Activated CD8-positive, alpha-beta memory T cell treated with anti-CD3 and anti-CD28 coated beads for 48 hours (primary cell): ENCODE measurements at places on chromosomes 6 and 20.
A peak's percentile ranks its signal among the peaks of the same experiment; 100 is the strongest.

DNA sequence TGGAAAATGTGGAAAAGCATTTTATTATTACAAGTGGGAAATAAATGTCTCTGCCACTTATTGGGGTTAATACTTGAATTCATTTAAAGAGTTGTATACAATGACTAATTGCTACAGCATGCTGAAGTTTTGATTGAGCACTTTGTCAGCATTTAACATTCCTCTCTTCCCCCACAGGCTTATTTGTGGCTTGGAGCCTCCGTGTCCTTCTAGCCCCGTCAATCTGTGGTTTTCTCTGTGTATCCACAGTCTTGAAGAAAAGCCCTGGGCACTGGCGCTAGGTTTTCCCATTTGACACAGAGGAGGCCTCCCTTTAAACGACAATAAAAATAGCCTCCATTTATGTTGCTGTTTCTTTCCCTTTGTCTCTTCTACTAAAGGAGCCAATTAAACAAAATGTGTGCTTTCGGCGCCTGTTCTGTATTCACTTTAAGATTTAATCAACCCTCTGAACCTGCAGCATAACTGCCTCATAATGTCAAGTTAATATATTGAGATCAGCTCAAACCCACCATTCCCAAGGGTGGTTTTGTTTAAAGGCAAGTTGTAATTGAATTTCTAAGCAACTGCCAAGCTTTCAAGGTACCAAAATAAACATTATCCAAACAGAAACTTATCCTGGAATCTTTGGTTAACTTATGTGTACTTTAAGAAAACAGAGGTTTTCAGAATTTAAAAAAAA is 326.6 kb upstream of the RNF24 start:
- DNase-seq = no peak

- no peak for DNase-seq
Measured at GRCh38 chr6:145178391-145178790, 556.9 kb downstream of the EPM2A start.

- no peak for DNase-seq
Measured at GRCh38 chr6:99349171-99350141, at the start of gene FAXC. Gene FAXC, minus strand, starts transcription at chr6:99349674. Its CDS starts 302 bp downstream, at chr6:99349372.

DNA sequence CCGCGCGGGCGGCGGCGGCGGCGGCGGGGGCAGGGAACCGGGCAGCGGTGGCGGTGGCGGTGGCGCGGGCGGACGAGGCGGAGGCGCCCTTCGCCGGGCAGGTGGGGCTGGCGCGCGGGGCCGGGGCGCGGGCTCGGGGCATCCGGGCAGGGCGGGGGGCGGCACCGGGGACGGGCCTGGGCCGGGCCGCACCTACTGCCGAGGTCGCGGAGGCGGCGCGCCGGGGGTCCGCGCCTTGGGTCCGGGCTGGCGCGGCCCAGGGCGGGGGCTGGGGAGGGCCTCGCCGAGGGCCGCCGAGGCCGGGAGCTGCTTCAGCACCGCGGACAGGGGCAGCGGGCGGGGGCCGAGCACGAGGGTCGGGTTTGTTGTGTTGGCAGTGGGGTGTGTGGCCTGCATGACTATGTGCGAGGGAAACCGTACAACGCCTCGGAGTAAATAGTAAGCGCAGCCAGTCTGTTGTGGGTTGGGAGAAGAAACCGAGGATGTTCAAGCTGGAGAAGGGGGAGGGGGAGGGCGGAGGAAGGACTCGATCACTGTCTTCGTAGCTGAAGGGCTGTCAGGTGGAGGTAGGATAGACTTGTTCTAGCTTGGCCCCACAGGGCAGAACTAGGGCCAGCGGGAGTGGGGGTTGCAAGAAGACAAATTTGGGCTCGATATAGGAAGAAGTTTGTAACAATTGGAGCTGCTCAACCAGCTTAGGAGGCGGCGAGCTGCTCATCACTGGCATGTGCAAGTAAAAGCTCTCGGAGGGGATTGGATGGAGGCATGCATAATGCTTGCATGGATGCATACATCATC is 593 bp downstream of the MMP24 start:
- DNase-seq = peak; percentile 18

- DNase-seq = no peak
Measured at GRCh38 chr20:38604873-38605303, 3.3 kb downstream of the ARHGAP40 start.

- DNase-seq = no peak
Measured at GRCh38 chr6:31579546-31580437, 2.4 kb downstream of the LTB start.

- DNase-seq = no peak
Measured at GRCh38 chr20:35732644-35732982, 9.4 kb downstream of the RBM39 start.

- DNase-seq = no peak
Measured at GRCh38 chr20:52340036-52340634, 148.6 kb upstream of the ZFP64 start.

DNA sequence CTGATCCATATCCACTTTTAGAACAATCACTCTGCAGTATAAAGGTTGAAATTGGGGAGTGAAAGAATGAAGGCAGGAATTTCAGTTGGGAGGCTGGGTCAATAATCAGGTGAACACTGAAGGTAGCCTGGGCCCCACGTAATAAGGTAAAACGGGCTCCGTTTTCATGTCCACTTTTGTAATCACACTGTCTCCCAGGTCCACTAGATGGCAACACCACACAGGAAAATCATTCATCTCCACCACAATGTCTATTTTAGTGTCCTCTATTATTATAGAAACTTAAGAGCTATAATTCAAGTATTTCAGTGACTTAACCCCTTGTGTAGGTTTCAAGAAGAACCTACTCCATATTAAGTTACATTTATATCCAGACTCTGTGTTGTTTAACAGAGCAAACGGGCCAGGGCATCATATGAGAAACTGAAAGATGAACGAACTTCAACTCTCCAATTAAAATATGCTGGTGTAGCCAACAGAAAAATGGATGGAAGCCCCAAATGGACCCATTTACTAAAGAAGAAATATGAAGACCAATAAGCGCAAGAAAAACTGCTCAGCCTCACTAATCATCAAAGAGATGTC is 45.9 kb upstream of the MC3R start:
- no peak for DNase-seq

DNA sequence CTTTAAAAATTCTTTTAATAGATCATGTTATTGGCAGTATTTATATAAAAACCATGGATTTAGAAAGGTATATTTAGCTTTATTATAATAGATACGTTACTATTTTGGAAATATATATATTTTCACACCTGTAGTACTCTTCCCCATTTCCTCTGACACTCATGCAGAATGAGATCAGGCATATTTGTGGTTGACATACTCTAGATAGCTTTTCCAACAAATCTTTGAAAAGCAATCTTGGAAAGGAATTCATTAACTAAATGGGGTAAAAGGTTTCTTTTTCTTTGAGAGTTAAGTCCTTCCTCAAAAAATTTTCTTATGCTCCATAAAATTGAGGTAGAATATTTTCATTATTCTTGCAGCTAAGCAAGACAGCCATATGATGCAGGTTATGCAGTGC is 14.5 kb downstream of the ASF1A start:
- no peak for DNase-seq

GRCh38 chr20:4605166-4605565 is 116.5 kb upstream of the PRND start:
- DNase-seq = no peak

GRCh38 chr6:118168421-118168820 is 261.4 kb downstream of the SLC35F1 start:
- DNase-seq = no peak

DNA sequence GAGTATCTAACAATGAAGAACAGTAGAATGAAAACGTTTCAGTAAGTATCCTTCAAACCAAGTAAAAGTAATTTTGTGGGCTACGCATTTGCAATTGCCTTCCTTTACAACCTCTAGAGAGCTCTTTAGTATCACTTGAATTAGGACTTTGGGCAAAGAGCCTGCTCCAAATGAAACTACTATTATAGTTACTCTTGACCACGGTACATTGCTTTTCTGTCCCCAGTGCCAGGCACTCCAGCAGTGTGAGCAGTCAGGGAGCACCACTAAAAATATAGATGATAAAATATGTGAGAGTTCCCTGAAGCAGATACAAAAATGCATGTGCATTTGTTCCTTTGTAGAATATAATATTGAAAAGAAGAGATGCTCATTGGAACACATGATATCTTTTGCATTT is 450.1 kb upstream of the MANEA start:
- no peak for DNase-seq

- no peak for DNase-seq
Measured at GRCh38 chr6:16836144-16836981, 75.1 kb upstream of the ATXN1 start.

- DNase-seq = no peak
Measured at GRCh38 chr6:6494677-6495076, 93.8 kb upstream of the LY86 start.

GRCh38 chr6:28600245-28600644 is 74.6 kb downstream of the GPX5 start:
- no peak for DNase-seq

DNA sequence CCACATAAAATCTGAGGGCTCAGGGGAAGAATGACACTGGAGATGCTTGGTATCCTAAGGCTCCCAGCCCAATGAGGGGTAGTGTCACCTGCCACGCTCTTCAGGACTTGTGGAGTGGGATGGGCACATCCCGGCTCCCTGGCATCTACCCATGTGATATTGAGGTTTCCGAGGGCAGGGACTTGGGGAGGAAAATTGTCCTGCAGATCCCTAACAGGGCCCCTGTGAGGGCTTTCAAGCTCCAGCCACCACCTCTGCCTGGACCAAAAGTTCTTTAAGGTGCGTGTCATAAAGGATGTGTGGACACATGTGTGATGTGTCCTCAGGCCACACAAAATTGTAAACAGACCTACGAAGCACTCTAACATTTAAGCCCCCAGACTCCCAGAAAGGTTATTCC is 2.5 kb downstream of the SCML4 start:
- no peak for DNase-seq

- no peak for DNase-seq
Measured at GRCh38 chr6:153001767-153002612, 519 bp downstream of the MTRF1L start.

- DNase-seq = no peak
Measured at GRCh38 chr6:113625850-113626249, 231.3 kb upstream of the MARCKS start.

- DNase-seq = no peak
Measured at GRCh38 chr6:159590835-159591234, 102.2 kb downstream of the SOD2 start.

DNA sequence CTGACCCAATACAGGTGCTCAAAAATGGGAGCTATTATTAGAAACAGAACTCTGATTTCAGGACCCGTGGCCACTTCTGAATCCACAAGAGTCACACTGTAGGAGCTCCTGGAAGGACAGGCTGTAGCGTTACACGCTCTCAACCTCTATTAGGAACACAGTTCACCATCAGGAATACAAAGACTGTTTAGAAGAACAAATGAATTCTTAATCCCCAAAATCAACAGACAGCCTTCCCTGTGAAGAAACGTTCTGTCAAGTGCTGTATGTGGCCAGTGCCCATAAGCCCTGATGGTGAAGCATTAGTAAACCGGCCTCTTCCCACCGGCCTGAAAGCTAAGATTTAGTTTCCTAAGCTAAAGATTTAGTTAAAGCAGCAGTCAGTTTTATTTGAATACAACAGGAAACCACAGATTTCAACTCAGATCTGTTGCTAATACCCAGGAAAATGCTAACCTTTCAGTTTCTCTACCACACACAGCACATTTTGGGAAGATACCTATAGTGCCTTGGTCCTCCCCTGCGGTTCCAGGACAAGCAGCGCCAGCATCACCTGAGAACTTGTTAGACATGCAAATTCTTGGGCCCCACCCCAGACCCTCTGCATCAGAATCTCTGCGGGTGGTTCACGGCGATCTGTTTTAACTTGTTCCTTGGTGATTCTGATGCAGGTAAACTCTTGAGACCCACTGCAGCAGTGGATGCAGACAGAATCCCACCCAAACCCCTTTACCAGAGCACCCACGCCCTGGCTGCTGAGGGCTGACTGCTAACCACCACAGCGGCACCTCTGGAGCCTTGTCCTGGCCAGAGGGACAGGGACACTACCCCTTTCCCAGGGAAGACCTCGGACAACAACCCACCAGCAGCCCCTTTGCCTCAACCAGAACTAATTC is 33.4 kb downstream of the MTRES1 start:
- DNase-seq = no peak

GRCh38 chr6:155889410-155889809 is 433.8 kb upstream of the NOX3 start:
- DNase-seq = no peak

- no peak for DNase-seq
Measured at GRCh38 chr20:32562495-32562911, 22.6 kb downstream of the NOL4L start.

DNA sequence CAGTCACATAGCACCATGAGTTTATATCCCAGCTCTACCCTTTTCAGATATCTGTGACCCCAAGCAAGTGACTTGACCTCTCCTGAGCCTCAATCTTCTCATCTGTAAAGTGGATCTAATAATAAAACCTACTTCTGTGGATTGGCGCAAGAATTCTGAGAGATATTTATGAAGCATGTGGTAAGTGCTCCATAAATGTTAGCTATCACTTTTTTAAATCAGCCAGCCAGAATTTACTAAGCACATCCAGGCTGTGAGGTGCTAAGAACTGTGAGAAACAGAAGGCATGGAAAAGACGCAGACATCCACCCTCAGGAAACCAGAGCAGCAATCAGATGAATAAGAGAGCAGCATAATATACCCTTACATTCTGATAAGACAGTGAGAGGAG is 862 bp downstream of the C20orf96 start:
- DNase-seq = no peak

DNA sequence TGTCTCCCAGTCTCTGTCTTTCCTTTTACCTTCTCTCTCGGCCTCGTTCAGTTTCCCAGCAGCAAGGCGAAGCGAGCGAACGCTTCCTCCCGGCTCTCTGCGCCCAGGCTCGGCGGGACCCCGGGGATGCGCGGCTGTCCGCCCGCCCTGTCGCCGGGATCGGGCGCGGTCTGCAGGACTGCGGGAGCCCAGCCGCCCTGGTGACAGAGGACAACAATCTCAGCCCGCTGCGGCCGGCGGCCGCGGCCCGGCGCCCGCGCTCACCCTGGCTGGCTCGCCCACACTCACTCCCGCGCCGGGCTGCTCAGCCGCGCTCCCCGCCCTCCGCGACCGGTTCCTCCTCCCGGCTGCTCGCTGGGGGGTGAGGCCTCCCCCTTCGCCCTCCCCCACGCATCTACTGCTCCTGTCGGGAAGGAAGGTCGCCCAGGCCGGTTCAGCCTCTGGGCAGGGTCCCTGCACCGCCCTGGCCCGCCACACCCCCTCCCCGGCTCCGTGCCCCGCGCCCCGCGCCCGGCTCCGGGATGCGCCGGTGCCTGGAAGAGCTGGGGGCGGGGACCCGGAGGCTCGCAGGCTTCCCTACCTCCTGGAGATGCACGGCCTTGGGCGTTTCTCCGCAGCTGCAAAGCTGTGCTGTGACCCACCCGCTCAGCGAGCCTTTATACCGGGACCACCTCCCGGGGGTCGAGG is 410 bp downstream of the SYNE1 start:
- no peak for DNase-seq
